ENCODE measurements at places on chromosomes 3 and 15.

DNA sequence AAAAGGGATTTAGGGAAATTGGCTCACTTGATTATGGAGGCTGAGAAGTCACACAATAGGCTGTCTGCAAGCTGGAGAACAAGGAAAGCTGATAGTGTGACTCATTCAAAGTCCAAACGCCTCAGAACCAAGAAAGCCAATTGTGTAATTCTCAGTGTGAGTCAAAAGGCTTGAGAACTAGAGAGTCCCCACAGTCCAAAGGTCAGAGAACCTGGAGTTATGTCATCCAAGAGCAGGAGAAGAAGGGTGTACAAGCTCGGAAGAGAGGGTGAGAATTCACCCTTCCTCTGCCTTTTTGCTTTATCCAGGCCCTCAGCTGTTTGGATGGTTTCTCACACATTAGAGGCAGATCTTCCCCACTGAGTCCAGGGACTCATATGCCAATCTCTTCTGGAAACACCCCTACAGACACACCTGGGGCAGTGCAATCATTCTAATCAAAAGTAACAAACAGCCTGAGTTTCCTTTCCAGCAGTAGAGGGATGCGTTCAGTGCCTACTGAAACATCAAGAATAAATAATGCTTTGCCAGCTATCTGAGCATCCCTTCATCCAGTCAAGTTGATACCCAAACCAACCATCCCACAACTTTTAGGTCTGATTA lies 271.5 kb downstream of the SATB1 start:
- no peak for DNase-seq

DNA sequence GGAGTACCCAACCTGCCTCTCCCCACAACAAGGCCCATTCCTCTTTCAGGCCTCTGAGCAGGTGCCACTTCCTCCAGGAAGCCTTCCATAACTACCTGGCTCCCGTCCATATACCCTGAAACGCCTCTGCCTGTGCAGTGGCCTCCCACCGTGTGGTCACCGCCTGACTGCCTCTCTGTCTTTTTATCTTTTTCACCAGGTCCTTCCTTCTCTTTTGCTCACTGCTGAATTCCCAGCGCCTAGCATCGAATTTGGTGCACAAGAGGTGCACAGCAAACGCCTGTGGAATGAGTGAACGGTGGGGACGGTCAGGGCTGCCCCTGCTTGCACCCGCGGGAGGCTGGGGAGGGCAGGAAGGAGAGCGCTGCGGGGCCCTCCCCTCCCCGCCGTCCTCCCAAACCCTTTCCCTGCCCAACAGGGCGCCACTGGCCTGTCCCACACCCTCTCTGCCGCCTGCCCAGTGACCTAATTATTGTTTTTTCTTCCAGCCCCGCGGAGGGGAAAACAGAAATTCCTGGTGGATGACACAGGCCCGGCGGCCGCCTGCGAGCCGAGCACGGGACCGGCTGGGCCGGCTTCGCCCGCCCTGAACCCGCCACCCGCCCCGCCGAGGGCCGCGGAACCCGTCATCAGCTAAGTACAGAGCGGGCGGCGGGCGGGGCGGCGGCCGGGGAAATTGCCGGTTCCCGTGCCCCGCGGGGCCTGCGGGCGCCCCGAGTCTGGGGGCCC lies 140.1 kb downstream of the SMAD6 start:
- no peak for DNase-seq

DNA sequence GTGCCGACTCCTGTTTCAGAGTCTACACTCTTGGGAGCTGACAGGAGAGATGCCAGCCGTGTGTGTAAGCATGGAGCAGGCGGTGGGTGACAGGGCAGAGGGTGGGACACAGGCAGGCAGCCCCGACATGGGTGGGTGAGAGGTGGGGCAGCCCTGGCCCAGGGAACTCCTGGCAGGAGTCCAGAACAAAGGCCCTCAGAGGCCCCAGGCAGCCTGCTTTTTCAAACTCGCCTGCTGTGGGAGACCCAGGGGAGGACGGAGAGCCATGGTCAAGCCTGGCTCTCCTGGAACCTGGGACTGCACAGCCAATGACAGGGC lies 29.3 kb upstream of the SLC41A3 start:
- DNase-seq, result no peak

GRCh38 chr3:64759811-64760210 lies 72.0 kb upstream of the ADAMTS9 start:
- no peak for DNase-seq

Measured in NCI-H2107 (cell line).